ENCODE measurements at places on chromosomes 12 and 14. TPM values are rescaled to one million over a fixed set of nuclear protein-coding genes. Genes with fewer than 3 reads are reported as not detected.

GRCh38 chr14:91636604-91637003 lies 95.3 kb downstream of the CATSPERB start:
- no peak for DNase-seq

- no peak for DNase-seq
Measured at GRCh38 chr14:65373671-65374039, 38.9 kb upstream of the FUT8 start.

The VWF gene
- total RNA-seq: 48.5 TPM

DNA sequence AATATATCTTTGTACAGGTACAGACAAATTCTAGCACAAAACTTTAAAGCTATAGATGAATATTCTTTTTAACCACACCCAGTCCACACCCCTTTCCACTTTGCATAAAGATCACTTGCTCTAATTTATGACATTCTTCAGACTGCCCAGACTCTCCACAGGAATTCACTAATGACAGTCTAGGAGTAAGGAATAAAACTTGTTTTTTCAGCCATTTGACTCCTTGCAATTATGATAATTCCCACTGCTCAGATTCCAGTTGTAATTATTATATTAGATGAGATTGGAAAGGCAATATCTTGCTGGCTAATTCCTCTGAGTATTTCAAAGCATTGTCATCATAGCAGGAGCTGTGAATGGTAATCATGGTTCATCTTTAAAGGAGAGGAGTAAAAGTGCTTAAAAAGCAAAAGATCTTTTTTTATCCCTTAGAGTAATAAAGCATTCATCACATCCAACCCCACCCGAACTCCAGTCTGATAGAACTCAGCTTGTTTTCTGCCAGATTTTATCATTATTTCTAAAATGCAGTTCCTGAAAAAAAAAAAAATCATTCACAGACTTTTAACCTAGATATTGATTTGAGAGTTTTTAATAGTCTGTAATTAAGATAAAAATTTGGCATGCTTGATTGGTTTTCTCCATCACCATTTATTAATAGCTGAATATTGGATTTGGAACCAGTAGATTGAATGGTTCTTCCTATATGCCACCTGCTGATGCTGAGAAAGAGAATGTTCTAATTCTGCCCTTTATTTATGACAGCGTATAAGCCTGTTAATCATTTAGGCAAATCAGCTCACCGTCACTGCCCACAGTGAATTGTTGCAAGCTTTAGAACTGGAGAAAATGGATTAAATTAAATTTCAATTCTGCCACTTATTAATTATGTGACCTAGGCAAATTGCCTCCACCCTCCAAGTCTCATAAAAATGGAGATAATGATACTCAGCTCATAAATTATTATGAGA lies 93.9 kb upstream of the RASSF8 start:
- DNase-seq: no peak

- no peak for DNase-seq
Measured at GRCh38 chr14:71001742-71002141, 94.5 kb downstream of the PCNX1 start.

The TMCC3 gene
- total RNA-seq: 79.8 TPM

The HNRNPA1 gene
- 503 TPM for total RNA-seq

DNA sequence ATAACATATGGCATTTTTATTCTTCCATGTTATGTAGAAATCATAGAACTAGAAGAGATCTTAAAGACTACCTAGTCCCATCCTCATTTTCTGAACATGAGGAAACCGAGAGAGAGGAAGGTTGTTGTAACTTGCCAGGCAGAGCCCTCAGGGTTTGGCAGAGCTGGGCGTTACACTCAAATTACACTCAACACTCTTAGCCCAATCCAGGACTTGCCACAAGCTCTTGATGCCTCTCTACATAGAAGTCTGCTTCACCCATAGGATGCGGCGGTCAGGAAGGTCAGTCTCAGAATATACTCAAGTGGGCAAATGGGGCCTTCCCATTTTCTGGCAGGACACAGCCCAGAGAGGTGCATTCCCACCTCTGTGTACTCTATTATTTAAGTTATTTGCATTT lies 208.1 kb downstream of the ZFP36L1 start:
- DNase-seq: no peak

GRCh38 chr12:38844267-38844666 lies 61.1 kb downstream of the CPNE8 start:
- no peak for DNase-seq

DNA sequence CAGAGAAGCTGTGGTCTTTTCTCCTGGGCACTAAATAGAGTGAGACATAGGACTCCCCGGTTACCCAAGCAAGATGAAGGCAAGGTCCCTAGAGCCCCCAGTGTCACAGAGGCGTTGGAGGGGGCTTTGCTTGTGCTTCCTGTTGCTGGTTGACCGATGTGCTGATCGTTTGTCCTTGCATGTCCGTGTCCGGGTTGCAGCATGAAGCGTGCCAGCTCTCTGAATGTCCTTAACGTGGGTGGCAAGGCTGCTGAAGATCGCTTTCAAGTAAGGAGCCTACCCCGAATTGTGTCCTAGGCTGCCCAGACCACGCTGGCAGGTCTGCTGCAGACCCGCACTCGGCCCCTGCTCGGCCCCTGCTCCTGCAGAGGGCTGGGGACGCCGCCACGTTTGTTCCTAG lies 23.1 kb downstream of the XRCC3 start:
- no peak for DNase-seq

DNA sequence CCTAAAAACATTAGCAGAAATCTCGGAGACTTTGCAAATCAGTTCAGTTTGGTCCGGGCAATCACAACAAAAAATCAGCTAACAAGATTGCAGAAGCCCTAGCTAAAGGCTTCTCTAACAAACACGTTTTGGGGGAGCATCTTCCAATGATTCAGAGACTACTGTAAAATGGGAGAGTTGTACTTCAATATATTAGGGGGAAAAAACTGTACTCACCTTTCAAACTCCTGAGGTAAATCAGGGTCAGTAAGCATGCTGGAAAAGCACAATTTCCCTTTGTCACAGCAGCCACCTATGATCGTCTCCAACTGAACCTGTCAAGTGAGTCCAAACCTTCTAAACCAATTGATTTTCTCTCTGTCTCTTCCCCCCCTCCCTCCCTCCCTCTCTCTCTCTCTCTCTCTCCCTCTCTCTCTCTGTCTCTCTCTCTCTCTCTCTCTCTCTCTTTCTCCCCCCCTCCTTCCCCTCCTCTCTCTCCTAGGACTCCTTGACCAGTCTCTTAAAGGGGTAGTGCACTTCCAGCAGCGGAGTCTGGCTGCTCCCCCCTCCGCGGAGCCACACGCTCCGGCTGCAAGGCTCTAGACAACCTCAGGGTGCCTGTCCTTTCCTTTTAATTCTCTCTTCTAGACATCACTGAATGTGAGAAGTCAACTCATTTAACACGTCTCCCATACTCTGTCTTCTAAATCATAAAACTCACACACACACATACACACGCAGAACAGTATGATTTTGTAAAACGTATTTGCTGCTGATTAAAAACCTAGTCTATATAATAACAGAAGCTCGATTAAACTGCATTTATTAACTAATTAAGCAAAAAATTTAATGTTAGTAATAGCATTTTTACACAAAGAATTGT lies at the start of gene SOX5:
Gene SOX5, minus strand, starts transcription at position 323 of the 862 bp plus-strand sequence. Its CDS starts 69 bp downstream, at position 254.
- DNase-seq: no peak

DNA sequence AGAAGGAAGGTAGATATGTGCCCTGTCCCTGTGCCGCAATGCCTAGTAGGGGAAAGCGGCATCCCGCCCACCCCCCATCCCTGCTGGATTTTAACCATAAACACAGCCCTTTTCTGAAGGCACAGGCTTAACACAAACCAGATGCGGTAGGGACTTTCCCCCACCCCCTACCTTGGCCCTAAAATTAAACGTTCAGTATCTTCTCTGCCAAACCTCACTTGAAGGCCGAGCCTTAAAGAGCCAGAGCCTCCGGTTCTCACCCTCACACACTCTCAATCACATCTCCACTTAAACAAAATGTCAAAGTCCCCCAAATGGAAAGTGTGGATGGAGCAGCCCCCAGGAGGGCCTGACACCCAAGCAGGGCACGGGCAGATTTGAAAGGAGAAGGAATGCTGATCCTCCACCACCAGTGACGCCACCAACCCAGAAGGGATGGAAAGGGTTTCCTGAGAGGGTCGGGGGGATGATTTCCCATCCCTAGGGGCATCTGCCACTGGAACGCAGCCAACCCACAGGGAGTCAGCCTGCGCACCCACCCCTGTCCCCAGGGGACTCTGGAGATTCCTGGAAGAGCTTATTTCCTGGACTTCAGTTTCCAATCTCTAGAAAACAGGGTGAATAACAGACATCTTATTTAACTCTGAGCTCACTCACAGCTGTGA lies 26.4 kb downstream of the ACTN1 start:
- DNase-seq: no peak

The PTGDR gene
- 18.4 TPM for total RNA-seq

GRCh38 chr12:120598674-120599463 lies 17.7 kb upstream of the POP5 start:
- DNase-seq: no peak

The DTD2 gene
- 11.8 TPM for total RNA-seq

GRCh38 chr12:111194703-111195051 lies 174.2 kb downstream of the PHETA1 start:
- no peak for DNase-seq

- no peak for DNase-seq
Measured at GRCh38 chr12:131687346-131688125, 23.4 kb upstream of the SFSWAP start.

DNA sequence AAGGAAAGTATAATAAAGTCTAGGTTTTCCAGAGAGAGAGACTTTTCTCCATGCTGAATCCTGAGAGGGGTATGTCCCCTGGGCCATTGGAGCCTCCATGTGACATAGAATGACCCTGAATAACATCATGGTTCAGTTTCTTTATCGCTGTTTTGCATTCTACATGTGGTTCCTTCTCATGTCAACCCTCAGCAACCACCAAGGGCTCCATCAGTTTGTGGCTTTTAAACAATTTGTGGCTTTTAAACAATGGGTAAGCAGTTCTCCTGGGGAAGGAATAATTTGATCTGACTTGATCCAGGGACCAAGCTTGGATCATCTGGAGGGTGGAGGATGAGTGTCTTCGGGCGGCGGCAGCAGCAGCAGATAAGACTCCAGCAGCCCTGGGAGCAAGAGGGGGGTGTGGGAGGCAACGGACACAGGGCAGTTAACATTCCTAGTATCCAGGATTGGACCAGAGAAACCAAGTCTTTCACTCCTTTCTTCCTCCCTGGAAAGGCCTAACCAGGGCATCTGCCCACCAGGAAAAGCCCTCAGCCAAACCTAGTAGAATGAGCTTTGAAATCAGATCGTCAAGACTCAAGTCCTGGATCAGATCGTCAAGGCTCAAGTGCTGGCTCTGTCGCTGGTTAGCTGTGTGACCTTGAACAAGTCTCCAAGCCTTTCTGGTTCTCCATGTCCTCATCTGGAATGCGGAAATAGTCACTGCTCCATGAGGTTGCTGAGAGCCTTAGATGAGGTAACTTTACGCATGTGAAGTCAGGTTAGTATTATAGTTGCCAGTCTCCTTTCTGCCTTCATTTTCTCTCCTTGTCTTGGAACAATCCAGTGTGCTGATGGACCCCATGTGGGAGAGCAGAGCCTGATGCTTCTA lies 27.8 kb upstream of the FAM222A start:
- DNase-seq: no peak

The ABCD2 gene
- total RNA-seq: 0.45 TPM
